ENCODE measurements at places on chromosomes 1 and 21.

DNA sequence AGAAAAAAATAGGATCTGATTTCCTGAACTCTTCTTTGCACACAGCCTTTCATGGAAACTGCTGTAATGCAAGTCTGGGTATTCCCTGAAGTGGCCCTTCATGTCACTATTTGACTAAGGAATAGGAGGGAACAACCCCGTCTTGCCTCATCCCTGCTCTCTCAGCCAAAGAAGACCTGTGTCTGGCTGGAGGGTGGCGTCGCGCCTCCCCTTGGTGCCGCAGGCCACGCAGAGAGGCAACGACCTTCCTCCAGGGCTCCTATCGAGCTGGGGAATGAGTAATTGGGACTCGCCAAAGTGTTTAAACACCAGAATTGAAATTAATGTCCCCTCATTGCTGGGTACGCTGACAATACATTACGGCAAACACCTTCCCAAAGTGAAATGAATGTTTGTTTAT is 129.8 kb downstream of the PBX1 start:
- no peak overlapping the region for H3K27ac ChIP-seq
- no peaks in the 10 kb centered on the region for H3K36me3 ChIP-seq
- no peaks in the 10 kb centered on the region for H3K4me1 ChIP-seq
- no peak for DNase-seq

DNA sequence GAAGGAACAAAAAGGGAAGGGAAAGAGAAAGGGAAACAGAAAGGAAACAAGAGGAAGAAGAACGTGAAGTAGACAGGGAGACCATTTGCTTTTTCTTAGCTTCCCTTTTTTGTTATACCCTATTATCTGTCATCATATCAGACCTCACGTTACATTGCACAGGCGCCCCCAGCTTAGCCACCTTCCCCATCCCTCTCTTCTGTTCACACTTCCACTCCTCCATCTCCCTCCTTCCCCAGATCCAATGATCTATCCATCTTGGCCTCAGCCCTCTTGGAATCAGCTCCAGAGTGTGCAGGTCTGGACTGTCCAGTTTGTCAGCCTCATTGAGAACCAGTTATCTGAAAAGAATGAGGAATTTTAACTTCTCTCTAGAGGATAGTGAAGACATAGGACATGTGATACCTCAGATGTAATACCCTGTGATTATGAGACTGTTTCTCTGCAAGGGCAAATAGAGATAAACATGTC is 101.1 kb upstream of the ERRFI1 start:
- no peak overlapping the region for H3K27ac ChIP-seq
- no peaks in the 10 kb centered on the region for H3K4me1 ChIP-seq
- DNase-seq = no peak

GRCh38 chr1:105684714-105685113 is 1371.8 kb upstream of the PRMT6 start:
- no peaks in the 10 kb centered on the region for H3K36me3 ChIP-seq
- no peaks in the 10 kb centered on the region for H3K27me3 ChIP-seq
- no peak overlapping the region for H3K27ac ChIP-seq
- H3K4me3 ChIP-seq = no peak overlapping the region
- no peaks in the 10 kb centered on the region for H3K4me1 ChIP-seq

DNA sequence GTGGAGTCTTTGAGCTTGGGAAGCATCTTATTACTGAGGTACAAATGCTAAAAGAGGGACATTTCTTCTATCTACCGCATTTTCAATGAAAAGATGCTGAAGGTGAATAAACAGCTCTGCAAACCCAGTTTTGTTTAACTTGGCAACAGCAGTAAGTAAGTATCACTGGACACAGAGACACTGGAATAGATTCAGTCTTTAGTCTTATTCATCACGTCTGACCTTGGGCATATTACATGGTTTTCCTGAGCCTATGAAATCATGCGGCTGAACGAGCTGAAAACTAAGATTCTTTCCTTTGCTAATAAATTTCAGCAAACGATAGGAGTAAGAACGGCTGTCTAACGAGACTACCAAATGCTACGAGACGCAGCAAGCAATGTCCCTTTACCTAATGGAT is 207.4 kb downstream of the GABPA start:
- H3K36me3 ChIP-seq = no peaks in the 10 kb centered on the region
- H3K4me1 ChIP-seq = no peaks in the 10 kb centered on the region
- DNase-seq = no peak
- no peaks in the 10 kb centered on the region for H3K27me3 ChIP-seq
- H3K27ac ChIP-seq = no peak overlapping the region

DNA sequence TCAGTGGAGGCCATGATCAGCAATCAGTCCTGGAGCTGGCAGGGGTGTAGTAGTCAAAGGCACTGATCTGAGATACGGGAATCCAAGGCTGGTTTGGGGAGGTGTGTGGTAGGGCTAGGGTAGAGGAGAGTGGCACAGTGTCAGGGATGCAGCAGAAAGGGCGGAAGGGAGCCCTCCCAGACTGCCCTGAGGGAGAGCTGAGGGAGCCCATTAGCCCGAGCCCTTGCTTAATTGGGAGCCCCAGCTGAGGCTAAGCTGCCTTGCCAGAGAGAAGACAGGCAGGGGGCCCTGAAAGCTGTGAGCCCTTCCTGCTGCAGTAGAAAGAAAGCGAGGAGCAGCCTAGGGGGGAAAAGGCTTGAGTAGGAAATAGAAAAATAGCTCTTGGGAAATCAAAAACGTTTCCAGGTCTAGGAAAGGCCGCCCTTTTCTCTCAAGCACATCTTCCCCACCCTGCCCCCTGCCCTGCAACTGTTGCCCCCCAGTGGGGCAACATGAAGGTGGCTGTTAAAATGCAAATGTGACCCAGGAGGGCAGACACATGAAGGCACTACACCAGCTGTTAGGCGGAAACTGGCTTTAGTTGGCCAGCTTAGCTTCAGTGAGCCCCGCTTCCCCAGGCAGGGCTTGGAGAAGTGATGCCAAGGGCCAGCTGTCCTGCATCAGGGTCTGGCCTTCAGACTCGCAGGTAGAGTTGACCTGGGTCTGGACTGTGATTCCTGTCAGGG is 106.2 kb downstream of the UCK2 start:
- H3K36me3 ChIP-seq = no peaks in the 10 kb centered on the region
- H3K27ac ChIP-seq = no peak overlapping the region
- H3K4me1 ChIP-seq = no peaks in the 10 kb centered on the region
- no peaks in the 10 kb centered on the region for H3K27me3 ChIP-seq

- no peaks in the 10 kb centered on the region for H3K4me1 ChIP-seq
- H3K27ac ChIP-seq = no peak overlapping the region
- no peaks in the 10 kb centered on the region for H3K27me3 ChIP-seq
These were observed 12.0 kb upstream of the SLC9A1 start for GRCh38 chr1:27166929-27167328.

DNA sequence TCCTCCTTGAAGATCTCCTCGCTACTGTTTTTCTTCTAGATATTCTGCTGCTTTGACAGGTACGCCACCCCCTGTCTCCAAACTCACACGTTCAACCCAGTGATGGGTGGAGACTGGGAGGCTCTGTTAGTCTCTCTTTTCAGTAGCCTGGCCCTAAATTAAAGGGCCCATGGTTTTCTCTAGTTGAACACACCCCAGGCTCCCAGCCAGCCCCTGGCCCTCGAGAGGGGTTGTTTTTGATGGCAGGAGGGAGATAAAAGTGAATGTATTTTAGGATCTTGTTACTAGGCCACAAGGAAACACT is 21.6 kb upstream of the CLDN14 start:
- DNase-seq = no peak
- H3K27ac ChIP-seq = no peak overlapping the region
- no peaks in the 10 kb centered on the region for H3K4me1 ChIP-seq
- peaks cover 5% of the 10 kb centered on the region for H3K27me3 ChIP-seq
- no peak overlapping the region for H3K4me3 ChIP-seq
- no peaks in the 10 kb centered on the region for H3K36me3 ChIP-seq

GRCh38 chr1:226373376-226373775 is 34.5 kb downstream of the PARP1 start:
- peaks cover 95% of the 10 kb centered on the region for H3K36me3 ChIP-seq
- no peak overlapping the region for H3K27ac ChIP-seq
- no peaks in the 10 kb centered on the region for H3K27me3 ChIP-seq
- no peak for DNase-seq
- no peak overlapping the region for H3K4me3 ChIP-seq
